NCI-H226 (cell line): ENCODE measurements at places on chromosomes 7 and 10.

- DNase-seq = peak; percentile 70
These were observed 87.2 kb downstream of the RNF216 start for GRCh38 chr7:5694221-5694754.

DNA sequence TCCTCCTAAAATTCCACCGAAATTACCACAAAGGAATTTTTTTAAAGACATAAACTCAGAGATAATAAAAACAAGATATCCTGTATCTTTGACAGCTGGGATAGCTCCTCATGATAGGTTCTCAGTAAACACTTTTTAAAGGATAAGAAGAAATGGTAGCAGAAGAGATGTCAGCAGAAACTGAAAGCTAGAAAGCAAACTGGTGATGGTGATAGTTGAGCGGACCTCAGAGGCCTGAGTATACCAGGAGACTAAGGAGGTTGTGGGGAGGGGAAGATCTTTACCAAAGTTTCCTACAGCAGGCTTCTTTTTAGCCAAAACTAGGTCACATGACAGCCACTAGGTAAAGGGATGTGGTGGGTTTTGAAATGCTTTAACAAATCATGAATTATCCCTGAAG is 22.5 kb downstream of the PCGF5 start:
- no peak for DNase-seq

DNA sequence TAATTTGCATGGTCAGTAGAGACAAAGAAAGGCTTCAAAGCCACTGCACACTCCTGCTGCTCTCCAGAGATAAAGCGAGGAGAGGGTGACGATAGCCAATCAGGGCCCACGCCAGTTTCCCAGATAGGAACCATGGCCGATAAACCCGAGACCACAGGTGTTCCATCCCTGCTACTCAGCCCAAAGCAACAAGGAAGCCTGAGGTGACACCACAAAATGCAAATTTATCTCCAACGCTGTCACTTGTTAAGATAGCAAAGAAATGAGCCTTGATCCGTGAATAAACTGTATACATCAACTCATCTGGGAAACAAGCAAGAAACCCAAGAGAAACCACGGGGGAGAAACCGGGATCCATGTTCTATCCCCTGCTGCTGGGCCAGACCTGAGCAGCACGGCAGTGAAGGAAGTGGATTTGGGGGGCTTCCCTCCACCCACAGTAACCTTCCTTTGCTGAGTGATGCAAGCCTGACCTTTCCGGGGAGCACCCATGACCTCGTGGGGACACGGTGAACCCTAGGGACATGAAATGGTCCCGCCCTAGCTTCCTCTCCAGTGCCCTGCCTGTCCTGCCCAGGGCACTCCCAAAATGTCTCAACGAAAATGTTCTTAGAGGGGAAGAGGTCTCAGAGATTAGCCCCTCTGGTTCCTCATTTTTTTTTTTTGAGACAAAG is 164.6 kb downstream of the PTPRN2 start:
- DNase-seq = no peak

DNA sequence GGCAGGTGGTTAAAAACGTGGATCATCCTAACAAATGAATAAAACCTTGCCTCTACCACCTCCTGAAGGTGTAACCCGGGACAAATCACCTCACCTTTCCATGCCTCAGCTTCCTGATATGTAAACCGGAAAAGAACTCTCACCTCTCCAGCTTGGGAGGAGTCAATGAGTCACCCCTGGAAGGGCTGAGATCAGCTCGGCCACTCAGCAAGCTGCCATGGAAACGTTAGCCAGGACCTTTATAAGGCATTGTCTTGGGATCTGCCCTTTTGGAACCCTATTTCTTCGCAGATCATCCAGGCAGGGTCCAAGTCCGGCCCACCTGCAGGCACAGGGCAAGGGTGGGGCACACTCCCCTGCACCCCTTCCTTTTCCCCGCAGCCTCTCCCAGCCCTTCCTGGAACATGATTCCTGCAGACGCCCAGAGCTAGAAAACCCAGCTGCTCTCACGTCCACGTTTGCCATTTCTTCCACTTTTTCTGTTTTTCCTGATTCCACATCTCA is 81.6 kb upstream of the PFKP start:
- peak; percentile 2 for DNase-seq

DNA sequence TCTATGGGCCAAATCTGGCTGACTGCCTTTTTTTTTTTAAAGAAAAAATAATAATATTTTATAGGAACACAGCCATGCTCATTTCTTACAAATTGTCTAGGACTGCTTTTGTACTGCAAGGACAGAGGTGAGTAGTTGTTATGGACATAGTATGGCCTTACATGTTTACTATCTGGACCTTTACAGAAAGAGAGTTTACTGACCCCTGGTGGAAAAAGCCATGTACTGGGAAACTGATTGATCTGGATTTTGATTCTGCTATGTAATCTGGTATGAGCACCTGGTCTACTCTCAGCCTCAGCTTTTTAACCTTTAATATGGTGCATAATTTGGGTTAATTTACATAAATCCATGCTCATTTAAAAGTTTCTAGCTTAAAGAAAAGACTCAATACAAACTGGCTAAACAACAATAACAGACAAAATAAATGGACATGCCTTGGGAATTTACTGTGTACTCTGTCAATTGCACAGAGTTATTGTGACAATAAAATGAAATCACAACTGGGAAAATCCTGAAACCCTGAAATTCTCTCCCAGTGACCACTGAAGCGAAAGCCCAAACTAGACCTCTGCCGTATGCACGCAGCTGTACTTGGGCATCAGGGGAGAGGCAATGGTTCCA is 260.7 kb downstream of the BMPER start:
- DNase-seq = no peak

- DNase-seq = no peak
These were observed 216.1 kb downstream of the TWIST1 start for GRCh38 chr7:18901351-18901750.

DNA sequence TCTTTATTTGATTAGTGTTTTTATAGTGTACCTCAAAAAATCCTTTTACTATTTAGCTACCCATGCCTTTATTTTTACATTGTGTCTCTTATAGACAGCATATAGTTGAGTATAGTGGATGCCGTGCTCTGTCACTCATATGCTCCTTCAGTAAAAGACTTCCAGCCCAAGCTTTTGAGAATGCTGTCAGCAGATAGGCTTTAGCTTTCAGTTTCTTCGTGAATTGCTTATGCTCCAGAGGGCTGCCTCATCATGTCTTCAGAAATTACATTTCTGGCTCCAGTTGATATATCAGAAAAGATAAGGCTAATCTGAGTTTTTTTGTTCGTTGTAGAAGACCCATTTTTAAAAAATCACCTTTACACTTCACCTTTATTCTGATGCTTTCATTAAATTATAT is 332.0 kb downstream of the NXPH1 start:
- DNase-seq = no peak

DNA sequence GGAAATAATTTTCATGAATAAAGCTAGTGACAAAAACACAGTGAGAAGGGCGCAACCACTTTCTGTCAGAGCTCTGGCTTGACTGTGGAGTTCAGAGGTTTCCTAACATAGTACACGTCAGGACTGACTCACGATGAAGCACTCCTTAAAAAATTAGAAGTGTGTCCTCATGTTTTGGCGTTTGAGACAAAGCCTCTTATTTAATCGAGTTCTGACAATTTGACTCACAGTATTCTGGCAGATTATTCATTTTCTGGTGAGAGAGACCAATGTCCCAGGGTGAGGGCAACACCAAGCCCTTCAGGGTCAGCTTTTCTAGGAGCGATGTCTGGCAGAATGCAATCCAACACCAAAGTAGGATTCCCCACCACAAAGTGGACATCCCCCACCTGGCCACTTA is 108.7 kb downstream of the DIP2C start:
- peak; percentile 11 for DNase-seq

- no peak for DNase-seq
These were observed 59.9 kb upstream of the DNAJB12 start for GRCh38 chr10:72414642-72415041.

DNA sequence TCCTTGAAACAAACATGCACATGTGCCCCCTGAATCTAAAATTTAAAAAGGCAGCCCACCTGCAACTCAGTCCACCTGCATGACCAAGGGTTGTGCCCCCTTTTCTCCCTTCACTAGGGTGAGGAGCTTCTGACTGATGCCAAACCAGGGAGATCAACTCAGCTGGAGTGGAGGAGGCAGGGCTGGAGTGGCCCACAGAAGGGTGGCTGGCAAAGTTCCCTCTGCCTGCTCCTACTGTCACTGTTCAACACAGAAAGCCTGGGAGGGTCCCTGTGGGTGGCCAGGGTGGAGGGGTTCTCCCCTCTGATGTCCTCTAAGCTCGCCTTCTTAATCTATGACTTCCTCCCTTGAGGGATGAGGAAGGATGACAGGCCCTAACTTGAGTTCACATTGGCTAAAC is 55.7 kb upstream of the ANTXRL start:
- DNase-seq = no peak

GRCh38 chr7:1418505-1419309 is 40.6 kb downstream of the MICALL2 start:
- peak; percentile 70 for DNase-seq

DNA sequence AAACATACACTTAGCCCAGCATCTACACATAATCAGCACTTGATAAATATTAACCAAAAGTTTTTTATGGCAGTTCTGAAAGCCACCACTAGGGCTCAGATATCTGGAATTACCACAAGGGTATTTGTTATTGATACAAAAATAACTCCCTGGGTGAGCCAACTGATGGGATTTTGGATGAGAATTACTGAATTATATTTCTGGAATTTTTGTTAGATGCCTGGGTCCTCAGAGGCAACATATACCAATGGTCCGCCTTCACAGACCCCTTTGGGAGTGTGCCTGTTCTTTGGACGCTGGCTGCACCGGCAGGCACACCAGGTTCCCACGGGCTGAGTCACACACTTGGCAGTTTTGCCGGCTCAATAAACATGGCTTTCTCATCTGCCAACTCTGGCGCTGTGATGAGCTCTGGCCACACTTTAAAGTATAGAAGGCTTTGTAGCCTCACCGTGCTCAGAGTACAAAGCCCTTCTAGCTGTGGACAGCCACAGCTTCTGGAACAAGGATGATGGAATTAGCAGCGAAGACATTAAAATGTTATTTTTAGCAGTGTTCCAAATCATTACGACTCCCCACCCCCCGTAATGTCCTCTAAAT is 24.5 kb upstream of the EEPD1 start:
- peak; percentile 96 for DNase-seq

- no peak for DNase-seq
These were observed 356.8 kb downstream of the PLXDC2 start for GRCh38 chr10:20173046-20173445.

DNA sequence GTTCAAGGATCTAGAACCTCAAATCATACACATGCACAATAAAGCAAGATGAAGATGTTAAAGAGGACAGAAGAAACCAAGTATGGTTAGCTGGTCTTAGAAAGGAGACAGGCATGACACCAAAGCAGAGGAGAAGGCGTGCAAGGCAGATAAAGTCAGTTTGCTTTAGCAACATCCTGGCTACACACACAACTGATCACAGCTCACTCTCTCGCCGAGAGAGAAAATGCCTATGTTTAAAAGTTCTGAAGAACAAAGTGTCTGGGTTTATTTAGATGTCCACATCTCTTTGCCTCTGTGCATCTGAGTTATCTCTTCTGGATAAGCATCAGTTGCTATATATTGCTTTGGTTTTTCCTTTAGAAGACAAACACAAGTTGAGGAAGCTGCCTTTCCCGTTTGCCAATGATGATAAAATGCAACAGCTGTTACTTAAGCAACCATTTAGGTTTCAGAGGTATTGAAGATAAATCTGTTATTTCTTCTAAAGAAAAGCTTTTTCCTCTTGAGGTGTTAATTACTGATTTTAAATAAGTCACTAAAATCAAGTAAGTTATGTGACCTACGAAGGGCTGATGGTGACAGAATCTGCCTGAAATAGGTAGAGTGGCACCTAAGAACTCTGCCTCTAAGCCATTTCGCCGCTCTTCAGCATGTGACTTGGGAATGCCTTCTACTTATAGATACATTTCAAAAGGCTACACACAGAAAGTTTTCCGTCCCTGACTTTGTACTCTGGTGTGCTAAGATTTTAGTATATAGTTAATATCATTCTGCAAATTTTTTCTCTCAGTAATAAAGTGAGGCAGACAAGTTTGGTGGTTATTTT is 146.2 kb upstream of the ASAH2 start:
- DNase-seq = no peak

- no peak for DNase-seq
These were observed 214.2 kb upstream of the GHITM start for GRCh38 chr10:83925133-83925532.

DNA sequence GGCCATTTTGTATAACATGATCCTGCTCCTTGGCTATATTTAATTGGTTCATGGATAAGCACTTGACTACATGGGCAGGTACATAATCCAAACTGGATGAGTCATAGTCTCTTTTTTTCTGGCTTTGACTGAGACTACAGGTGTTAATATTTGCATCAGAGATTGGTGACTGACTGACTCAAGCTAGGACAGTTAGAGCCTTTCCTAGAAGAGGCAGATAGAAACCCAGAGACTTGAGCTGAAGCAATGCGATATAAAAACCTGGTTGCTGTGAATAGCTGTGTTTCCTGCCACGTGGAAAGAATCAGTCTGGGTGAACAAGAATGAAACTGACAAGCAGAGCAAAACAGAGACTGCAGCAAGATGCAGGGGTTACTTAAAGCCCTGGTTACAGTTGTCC is 81.0 kb downstream of the SAMD9 start:
- no peak for DNase-seq

DNA sequence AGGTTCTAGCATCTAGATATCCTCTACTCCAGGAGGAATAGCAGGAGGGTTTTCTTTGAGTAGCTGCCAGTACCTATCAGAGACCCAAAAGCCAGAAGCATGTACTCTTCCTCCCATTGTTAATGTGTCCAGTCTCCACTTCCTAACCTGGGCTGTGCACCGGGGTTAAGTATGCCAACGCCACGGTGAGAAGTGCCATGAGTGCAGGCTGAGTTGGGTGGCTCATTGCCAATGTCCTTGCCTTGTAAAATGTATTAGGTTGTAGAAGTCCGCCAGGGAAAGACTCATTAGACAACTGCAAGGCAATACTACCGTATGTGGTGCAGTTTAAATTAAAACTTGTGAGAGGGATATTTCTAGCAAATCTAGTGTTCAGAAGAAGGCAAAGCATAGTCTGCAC is 55.0 kb upstream of the PRR15 start:
- DNase-seq = no peak
